ENCODE measurements at places on chromosomes 7 and 10. TPM values are rescaled to one million over a fixed set of nuclear protein-coding genes. Genes with fewer than 3 reads are reported as not detected.
A peak's percentile ranks its signal among the peaks of the same experiment; 100 is the strongest.

GRCh38 chr10:74107391-74107790 is 43.2 kb downstream of the AP3M1 start:
- no peak overlapping the region for H3K4me3 ChIP-seq
- no peak for DNase-seq
- H3K4me1 ChIP-seq, result peaks cover 16% of the 10 kb centered on the region
- peaks cover 64% of the 10 kb centered on the region for H3K36me3 ChIP-seq

- no peaks in the 10 kb centered on the region for H3K36me3 ChIP-seq
- no peak overlapping the region for H3K27ac ChIP-seq
Observed at GRCh38 chr7:124751027-124751426, 14.6 kb downstream of the GPR37 start.

DNA sequence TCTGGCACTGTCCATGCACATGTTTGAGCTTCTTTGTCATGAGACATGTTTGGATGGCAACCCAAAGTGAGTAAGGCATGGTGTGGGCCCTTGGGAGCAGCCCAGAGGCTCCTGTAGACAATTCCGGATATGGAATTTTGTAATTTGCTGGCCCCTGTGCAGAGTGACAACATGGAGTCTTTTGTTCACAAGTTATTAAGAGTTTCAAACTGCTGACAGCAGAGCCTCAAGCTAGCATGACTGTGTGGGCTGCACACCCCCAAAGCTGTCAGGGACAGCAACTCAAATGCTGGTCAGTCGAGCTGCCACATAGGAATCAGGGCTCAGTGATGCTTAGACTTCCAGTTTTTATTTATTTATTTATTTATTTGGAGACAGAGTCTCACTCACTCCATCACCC is 7.0 kb upstream of the MYL7 start:
- no peaks in the 10 kb centered on the region for H3K36me3 ChIP-seq
- H3K27me3 ChIP-seq, result no peaks in the 10 kb centered on the region
- no peak overlapping the region for H3K4me3 ChIP-seq

The FAM221A gene
- total RNA-seq, result 2.3 TPM

The NPTX2 gene
- total RNA-seq, result 1.4 TPM

The PNLIPRP2 gene
- total RNA-seq, result not detected

- H3K4me1 ChIP-seq, result peaks cover 4% of the 10 kb centered on the region
- no peak overlapping the region for H3K27ac ChIP-seq
Observed at GRCh38 chr7:120486164-120486563, 213.2 kb downstream of the KCND2 start.

The PNLIP gene
- total RNA-seq, result not detected

DNA sequence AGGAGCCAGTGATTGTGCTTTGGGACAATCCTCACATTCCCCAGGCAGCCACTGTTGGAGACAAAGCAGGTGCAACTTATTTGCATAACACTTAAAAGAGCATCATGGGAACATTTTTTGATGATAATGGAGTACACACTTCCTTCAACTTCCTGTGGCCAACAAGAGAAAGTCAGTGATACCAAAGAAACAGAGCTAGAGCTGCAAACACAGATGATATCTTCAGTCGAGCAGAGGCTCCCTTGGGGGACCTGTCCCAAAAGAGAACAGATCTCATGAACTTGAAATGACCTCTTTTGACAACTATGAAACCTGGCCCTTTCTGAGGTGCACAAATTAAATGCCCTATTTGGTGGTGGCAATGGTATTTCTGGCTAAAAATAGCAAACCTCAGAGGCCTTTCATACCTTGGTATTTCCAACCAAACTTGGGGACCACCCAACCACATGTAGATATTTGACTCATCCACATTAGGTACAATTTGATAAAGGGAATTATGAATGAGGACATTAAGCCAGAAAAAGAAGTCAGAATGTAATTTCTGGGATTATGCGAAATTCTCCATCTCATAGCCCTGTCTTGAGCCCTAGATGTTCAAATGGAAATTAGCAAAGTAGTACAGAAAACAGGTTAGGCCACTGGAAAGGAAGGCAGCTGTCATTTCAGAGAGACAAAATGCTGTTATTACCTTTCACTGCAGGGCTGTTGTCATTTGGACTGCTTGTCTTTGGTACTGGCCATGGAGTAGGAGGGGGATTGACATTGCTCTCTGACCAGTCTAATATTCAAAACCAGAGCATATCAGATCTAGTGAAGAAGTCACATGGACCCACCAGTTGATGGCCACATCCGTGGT is 146.2 kb downstream of the ICA1 start:
- H3K27me3 ChIP-seq, result no peaks in the 10 kb centered on the region
- H3K27ac ChIP-seq, result no peak overlapping the region
- no peak overlapping the region for H3K4me3 ChIP-seq
- no peak for DNase-seq
- H3K36me3 ChIP-seq, result no peaks in the 10 kb centered on the region

The ACHE gene
- total RNA-seq, result 1.4 TPM

DNA sequence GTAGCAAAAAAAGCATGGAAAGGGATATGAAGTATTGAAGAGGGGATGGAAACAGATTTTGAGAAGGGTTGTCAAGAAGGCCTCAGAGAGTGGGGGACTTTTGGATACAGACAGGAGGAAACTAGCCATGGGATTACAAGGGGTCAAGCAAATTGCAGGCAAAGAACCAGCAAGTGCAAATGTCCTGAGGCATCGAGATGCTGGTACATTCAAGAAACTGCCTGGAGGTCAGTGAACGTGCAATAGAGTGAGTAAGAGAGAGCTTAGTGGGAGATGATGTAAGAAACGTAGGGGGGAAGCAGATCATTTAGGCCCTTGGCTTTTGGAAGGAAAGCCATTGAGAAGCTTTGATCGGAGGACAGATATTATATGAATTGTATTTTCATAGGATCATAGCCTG is 227.4 kb upstream of the AGK start:
- H3K27ac ChIP-seq, result no peak overlapping the region
- H3K4me3 ChIP-seq, result no peak overlapping the region
- no peaks in the 10 kb centered on the region for H3K36me3 ChIP-seq
- no peaks in the 10 kb centered on the region for H3K4me1 ChIP-seq

The ZPBP gene
- not detected for total RNA-seq

DNA sequence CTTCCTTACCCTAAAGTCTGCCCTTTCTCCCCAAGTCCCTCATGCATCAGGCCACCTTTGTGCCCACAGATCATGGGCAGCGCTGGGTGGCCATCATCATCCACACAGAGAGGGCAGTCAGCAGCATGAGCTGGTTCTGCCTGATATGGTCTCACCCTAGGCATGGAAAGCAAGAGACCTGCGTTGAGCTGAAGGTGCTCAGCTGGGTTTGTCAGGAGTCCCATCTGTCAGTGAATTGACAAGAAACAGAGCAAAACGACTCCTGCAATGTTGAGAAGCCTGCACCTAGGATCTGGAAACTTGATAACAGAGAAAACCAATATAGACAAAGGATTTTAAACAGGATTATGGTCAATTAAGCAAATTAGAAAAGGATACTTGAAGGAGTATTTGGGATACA is 242.7 kb upstream of the PRSS1 start:
- no peak overlapping the region for H3K4me3 ChIP-seq
- no peaks in the 10 kb centered on the region for H3K4me1 ChIP-seq
- H3K27me3 ChIP-seq, result peaks cover 72% of the 10 kb centered on the region
- H3K27ac ChIP-seq, result no peak overlapping the region

The OR6B1 gene
- not detected for total RNA-seq

- H3K4me1 ChIP-seq, result peaks cover 26% of the 10 kb centered on the region
- H3K4me3 ChIP-seq, result no peak overlapping the region
- DNase-seq, result no peak
- H3K27ac ChIP-seq, result peak overlapping the region; percentile 54
- H3K27me3 ChIP-seq, result no peaks in the 10 kb centered on the region
Observed at GRCh38 chr10:114577133-114577532, 80.9 kb downstream of the ABLIM1 start.

DNA sequence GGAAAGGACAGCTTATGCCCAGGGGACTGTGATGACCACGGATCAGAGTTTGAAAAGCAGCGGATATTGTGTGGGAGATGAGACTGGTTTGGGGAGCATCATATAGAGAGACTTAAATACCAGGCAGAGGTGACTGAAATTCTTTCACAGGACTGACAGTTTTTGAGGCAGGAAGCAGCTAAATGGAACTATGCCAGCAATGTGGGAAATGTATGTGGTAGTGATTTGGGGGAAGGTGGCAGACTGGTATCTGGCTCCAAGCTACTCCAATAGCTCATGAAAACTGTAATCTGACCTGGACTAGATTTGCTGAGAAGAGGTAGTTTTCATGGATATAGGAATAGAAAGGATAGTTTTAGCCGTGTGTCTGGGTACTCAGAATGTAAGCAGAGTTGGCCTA is 592.6 kb downstream of the REEP3 start:
- H3K4me3 ChIP-seq, result no peak overlapping the region
- peaks cover 46% of the 10 kb centered on the region for H3K4me1 ChIP-seq
- no peak for DNase-seq
- H3K27ac ChIP-seq, result peak overlapping the region; percentile 49
- H3K27me3 ChIP-seq, result no peaks in the 10 kb centered on the region
- H3K36me3 ChIP-seq, result no peaks in the 10 kb centered on the region

The MNX1 gene
- total RNA-seq, result not detected

DNA sequence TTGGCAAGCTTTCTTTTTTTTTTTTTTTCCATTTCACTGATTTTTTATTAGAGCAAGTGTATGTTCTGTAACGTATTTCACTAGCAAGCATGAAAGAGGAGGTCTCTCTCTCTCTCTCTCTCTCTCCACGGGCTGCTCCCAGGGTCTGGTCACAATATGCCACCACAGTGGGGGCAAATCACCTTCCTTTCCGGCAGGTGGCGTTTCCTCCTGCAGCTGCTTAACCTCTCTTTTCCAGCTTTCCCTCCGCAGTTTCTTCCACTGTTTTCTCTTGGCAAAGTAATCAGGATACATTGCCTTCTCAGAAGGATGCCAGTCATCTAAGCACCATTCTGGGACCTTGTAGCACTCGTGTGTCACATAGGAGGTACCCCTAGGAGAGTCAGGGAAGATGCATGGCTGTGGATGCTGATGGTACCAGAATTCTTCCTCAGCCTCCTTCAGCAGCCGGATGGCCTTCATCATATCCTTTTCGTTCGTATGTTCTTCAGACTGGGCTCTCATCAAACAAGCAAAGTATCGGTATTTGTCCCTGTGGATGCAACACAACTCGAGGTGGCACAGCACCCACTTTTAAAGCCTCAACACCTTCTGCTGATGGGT is 197.3 kb upstream of the PODXL start:
- no peak overlapping the region for H3K27ac ChIP-seq
- no peak for DNase-seq
- H3K4me1 ChIP-seq, result no peaks in the 10 kb centered on the region
- no peak overlapping the region for H3K4me3 ChIP-seq
- H3K36me3 ChIP-seq, result no peaks in the 10 kb centered on the region

- no peaks in the 10 kb centered on the region for H3K27me3 ChIP-seq
- peaks cover 5% of the 10 kb centered on the region for H3K4me1 ChIP-seq
- DNase-seq, result no peak
- no peak overlapping the region for H3K27ac ChIP-seq
Observed at GRCh38 chr10:11116817-11117216, 99.1 kb downstream of the CELF2 start.

The CCDC172 gene
- not detected for total RNA-seq

DNA sequence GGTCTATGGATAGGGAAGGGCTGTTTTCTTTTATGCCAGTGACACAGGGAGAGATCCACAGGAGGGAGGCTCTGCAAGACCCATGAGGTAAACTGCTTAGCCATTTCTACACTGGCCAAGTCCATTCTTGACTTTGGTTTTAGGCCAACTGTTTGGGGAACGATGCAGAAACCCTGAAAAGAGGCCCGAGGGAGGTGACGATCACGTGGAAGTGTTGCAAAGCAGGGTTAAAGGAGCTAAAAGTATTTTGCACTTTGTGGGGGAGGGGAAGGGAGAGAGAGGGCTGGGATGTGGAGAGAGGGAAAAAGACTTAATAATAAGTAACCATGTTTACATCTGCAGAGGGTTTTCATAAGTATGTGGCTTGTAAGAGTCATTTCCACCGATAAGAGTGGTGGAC is 239.7 kb downstream of the EMX2 start:
- H3K27ac ChIP-seq, result no peak overlapping the region
- no peaks in the 10 kb centered on the region for H3K4me1 ChIP-seq
- H3K27me3 ChIP-seq, result peaks cover 6% of the 10 kb centered on the region
- H3K36me3 ChIP-seq, result peaks cover 1% of the 10 kb centered on the region

DNA sequence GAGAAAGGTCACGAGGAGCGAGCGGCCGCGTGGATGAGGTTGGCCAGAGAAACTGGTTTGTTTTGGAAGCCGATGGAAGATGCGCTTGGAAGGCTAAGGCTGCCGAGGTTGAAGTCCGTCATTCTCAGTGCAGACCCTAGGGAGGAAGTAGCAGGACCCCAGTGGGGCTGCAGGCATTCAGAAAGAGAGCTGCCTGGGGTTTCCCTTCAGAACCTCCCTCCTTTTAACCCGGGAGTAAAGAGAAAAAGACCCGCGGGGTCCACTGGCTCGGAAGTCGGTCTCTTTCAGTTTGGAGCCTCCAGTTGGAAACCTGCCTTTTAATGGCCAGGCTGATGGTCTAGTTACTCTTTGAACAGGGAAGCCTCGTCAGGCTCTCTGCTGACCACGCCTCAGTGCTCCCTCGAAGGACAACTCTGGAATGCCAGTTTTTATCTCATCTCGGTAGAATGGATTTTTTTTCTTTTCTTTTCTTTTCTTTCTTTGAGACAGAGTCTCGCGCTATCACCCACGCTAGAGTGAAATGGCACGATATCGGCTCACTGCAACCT is 188.6 kb downstream of the CUX1 start:
- H3K4me3 ChIP-seq, result no peak overlapping the region
- H3K27ac ChIP-seq, result no peak overlapping the region
- H3K36me3 ChIP-seq, result no peaks in the 10 kb centered on the region

The SPDYE9 gene
- not detected for total RNA-seq

DNA sequence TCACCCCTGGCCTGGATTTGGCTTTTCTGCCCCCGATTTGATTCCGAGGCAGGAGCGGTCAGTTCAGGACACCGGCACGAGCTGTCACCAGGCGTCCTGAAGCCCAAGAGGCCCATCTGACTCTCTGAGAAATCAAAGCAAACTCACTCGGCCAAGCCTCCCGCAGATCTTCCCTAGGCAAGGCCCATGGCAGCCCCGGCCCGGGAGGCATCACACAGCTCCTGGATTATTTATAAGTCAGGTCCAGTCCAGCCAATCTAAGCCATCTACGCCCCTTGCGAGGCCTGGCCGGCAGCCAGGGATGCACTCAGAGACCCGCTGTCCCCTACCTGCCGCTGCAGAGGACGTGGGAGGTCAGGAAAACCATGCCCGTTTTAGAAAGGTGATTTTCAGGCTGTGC is 87.3 kb upstream of the DIP2C start:
- H3K27me3 ChIP-seq, result no peaks in the 10 kb centered on the region
- H3K4me3 ChIP-seq, result no peak overlapping the region
- no peak overlapping the region for H3K27ac ChIP-seq
- no peaks in the 10 kb centered on the region for H3K36me3 ChIP-seq

GRCh38 chr10:89392974-89393373 is 551 bp downstream of the IFIT1 start:
- peak overlapping the region; percentile 70 for H3K4me3 ChIP-seq
- no peaks in the 10 kb centered on the region for H3K27me3 ChIP-seq
- DNase-seq, result no peak
- peak overlapping the region; percentile 82 for H3K27ac ChIP-seq
- no peaks in the 10 kb centered on the region for H3K36me3 ChIP-seq
- H3K4me1 ChIP-seq, result peaks cover 23% of the 10 kb centered on the region

- H3K27ac ChIP-seq, result no peak overlapping the region
- H3K36me3 ChIP-seq, result no peaks in the 10 kb centered on the region
- no peaks in the 10 kb centered on the region for H3K27me3 ChIP-seq
- no peak for DNase-seq
- no peak overlapping the region for H3K4me3 ChIP-seq
Observed at GRCh38 chr7:79531905-79532664, 78.6 kb upstream of the MAGI2 start.

GRCh38 chr7:93161181-93161762 is 13.1 kb upstream of the SAMD9L start:
- H3K4me1 ChIP-seq, result no peaks in the 10 kb centered on the region
- H3K27ac ChIP-seq, result no peak overlapping the region
- no peak overlapping the region for H3K4me3 ChIP-seq

Data from chondrocyte (in vitro differentiated cells).